Neural progenitor cell (in vitro differentiated cells): ENCODE measurements at places on chromosomes 1 and 21. TPM values are rescaled to one million over a fixed set of nuclear protein-coding genes. Genes with fewer than 3 reads are reported as not detected.

GRCh38 chr1:110065841-110066240 lies 4.6 kb downstream of the ALX3 start:
- H3K4me3 ChIP-seq: no peak overlapping the region
- H3K27ac ChIP-seq: no peak overlapping the region
- DNase-seq: no peak
- H3K27me3 ChIP-seq: peaks cover 69% of the 10 kb centered on the region

- peak overlapping the region; percentile 67 for H3K4me3 ChIP-seq
- peak; percentile 61 for DNase-seq
- no peaks in the 10 kb centered on the region for H3K36me3 ChIP-seq
- no peaks in the 10 kb centered on the region for H3K27me3 ChIP-seq
These were observed 115.5 kb downstream of the RERE start for GRCh38 chr1:8701794-8702471.

- no peaks in the 10 kb centered on the region for H3K36me3 ChIP-seq
- H3K27ac ChIP-seq: no peak overlapping the region
- H3K4me1 ChIP-seq: no peaks in the 10 kb centered on the region
These were observed 183.4 kb upstream of the SNX7 start for GRCh38 chr1:98478121-98478520.

- H3K27ac ChIP-seq: no peak overlapping the region
- no peak for DNase-seq
- no peak overlapping the region for H3K4me3 ChIP-seq
- peaks cover 12% of the 10 kb centered on the region for H3K4me1 ChIP-seq
These were observed 53.3 kb downstream of the B3GALT5 start for GRCh38 chr21:39666026-39666425.

GRCh38 chr1:5564578-5565257 lies 427.5 kb downstream of the NPHP4 start:
- H3K4me3 ChIP-seq: no peak overlapping the region
- no peaks in the 10 kb centered on the region for H3K4me1 ChIP-seq
- no peaks in the 10 kb centered on the region for H3K27me3 ChIP-seq
- no peak for DNase-seq

DNA sequence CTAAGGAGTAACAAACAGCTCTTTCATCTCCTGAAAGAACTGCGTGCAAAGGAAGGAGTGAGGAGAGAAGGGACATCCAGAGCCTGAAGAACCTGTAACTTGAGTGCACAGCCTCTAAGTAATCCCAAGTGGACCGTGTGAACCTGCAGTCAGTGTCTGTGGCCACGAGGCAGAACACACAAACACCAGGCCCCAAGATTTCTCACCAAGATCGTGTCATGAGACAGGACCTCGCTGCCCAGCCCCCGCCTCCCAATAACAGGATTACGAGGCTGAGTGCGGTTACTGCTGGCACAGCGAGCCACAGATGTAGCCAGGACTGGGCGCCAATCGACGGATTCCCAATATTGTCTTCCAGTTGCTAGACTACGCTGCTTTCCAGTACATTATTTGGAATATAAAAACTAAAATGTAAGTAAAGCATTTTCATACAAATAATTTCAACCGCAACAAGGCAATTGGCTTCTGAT lies 101.3 kb upstream of the SLC25A33 start:
- no peak overlapping the region for H3K4me3 ChIP-seq
- H3K27me3 ChIP-seq: no peaks in the 10 kb centered on the region
- H3K4me1 ChIP-seq: peaks cover 5% of the 10 kb centered on the region
- H3K27ac ChIP-seq: no peak overlapping the region
- no peak for DNase-seq

DNA sequence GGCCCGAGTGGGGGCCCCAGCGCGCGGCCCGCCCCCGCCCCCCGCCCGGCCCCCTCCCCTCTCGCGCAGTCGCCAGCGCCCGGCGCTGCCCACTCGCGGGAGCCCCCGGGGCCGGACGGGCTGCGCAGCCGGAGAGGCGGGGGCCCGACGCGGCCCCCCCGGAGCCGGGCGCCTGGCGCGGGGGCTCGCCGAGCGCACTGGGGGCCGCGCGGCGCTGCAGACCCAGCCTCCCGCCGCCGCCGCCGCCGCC lies 146 bp upstream of the ZNF362 start:
- no peaks in the 10 kb centered on the region for H3K36me3 ChIP-seq
- H3K27ac ChIP-seq: no peak overlapping the region
- H3K27me3 ChIP-seq: no peaks in the 10 kb centered on the region
- peaks cover 22% of the 10 kb centered on the region for H3K4me1 ChIP-seq

DNA sequence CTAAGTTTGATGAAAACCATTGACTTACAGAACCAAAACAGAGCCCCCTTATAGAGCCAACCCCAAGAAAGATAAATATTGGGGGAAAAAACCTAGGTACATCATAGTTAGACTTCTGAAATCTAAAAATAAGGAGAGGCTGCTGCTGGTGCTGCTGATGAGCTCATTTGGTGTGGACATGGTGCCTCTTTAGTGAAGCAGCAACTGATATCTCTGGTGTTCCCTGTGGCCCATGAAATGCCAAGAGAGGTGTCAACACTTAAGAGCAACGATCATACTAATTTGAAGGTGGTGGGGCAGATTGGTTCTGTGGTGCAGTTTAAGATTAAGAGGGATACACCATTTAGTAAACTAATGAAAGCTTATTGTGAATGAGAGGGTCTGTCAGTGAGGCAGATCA lies 35.9 kb downstream of the ST3GAL3 start:
- no peaks in the 10 kb centered on the region for H3K4me1 ChIP-seq
- no peak overlapping the region for H3K4me3 ChIP-seq
- H3K36me3 ChIP-seq: peaks cover 6% of the 10 kb centered on the region
- no peak overlapping the region for H3K27ac ChIP-seq

- H3K4me1 ChIP-seq: peaks cover 6% of the 10 kb centered on the region
- no peak overlapping the region for H3K27ac ChIP-seq
These were observed 19.3 kb downstream of the OSBPL9 start for GRCh38 chr1:51636191-51636590.

DNA sequence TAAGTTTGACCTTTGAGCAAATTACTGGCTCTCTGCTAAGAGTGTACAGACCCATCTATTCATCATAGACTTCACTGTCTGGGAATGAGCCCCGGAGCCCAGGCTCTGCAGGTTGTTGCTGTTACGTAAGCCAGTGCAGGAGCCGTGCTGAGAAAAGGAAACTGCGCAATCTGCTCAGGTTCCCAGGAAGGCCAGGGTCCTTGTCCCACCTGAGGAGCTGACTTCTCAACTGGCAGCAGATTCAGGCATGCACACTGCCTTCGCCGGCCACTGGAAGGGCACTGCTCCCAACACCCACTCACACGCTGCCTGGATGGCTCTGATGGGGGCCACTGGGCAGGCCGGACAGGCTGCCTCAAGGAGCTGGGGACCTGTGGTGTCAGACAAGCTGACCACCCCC lies 19.5 kb downstream of the RCAN1 start:
- no peak overlapping the region for H3K27ac ChIP-seq
- no peak for DNase-seq
- peaks cover 7% of the 10 kb centered on the region for H3K4me1 ChIP-seq
- no peak overlapping the region for H3K4me3 ChIP-seq

DNA sequence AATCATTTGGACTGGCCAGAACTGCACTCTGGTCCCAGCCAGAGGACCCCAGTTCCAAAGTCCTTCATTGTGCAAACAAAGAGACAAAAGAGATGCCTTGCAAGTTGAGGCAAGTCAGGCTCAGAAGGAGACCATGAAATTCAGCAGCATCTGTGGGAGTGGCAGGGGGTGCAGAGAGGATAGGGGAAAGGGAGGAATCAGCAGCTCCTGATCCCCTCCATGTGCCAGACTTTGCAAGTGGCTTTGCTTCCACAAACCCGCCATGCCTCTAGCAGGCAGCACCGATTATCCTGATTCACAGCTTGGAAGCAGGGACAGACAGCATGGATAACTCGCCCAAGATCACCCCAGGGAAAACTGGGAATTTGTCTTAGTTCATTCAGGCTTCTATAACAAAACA lies 2.1 kb upstream of the CAPN9 start:
- no peak overlapping the region for H3K4me3 ChIP-seq
- peaks cover 5% of the 10 kb centered on the region for H3K4me1 ChIP-seq
- H3K27ac ChIP-seq: no peak overlapping the region
- DNase-seq: no peak
- H3K27me3 ChIP-seq: no peaks in the 10 kb centered on the region

DNA sequence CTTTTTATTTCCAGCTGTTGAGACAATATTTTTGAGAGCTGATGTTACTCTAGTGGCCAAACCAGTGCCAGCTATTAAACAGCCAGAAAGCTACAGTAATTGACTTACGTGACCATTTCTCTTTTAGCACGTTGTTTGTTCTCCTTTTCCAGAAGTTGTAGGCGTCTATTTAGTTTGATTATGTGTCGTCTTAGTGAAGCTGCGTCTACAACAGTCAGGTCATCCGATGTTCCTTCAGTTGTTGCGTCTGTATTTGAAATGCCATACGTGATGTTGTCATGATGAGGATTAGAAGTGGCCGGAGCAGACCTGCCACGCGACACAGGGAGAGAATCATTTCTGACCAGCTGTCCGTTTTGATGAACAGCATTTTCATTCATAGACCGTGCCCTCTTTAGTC lies 38.2 kb downstream of the TMEM51 start:
- DNase-seq: no peak
- H3K4me3 ChIP-seq: no peak overlapping the region
- H3K36me3 ChIP-seq: no peaks in the 10 kb centered on the region
- no peak overlapping the region for H3K27ac ChIP-seq
- H3K27me3 ChIP-seq: no peaks in the 10 kb centered on the region
- H3K4me1 ChIP-seq: peaks cover 23% of the 10 kb centered on the region

DNA sequence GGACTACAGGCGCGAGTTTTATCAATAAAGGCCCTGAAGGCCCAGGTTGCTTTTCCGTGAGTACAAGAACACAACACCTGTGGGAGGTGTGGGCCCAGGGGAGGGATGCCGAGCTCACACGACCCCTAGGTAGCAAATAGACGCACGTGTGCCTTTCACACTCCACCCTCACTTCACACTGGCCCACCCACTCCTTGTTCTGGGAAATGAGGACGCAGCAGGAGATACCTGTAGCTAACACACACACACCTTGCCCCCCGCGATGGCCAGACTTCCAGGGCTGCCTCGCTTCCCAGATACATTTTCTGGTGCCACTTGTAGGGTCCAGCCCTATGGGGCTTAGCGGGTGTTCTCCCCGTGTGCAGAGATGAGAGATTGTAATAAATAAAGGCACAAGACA lies 4.3 kb upstream of the CCDC27 start:
- H3K27me3 ChIP-seq: peaks cover 39% of the 10 kb centered on the region
- H3K36me3 ChIP-seq: no peaks in the 10 kb centered on the region
- H3K4me1 ChIP-seq: peaks cover 11% of the 10 kb centered on the region
- no peak overlapping the region for H3K27ac ChIP-seq
- no peak overlapping the region for H3K4me3 ChIP-seq
- no peak for DNase-seq

- no peaks in the 10 kb centered on the region for H3K27me3 ChIP-seq
- H3K36me3 ChIP-seq: no peaks in the 10 kb centered on the region
- H3K4me1 ChIP-seq: peaks cover under 1% of the 10 kb centered on the region
- no peak overlapping the region for H3K4me3 ChIP-seq
These were observed 4.4 kb downstream of the MAD2L2 start for GRCh38 chr1:11676386-11677103.

DNA sequence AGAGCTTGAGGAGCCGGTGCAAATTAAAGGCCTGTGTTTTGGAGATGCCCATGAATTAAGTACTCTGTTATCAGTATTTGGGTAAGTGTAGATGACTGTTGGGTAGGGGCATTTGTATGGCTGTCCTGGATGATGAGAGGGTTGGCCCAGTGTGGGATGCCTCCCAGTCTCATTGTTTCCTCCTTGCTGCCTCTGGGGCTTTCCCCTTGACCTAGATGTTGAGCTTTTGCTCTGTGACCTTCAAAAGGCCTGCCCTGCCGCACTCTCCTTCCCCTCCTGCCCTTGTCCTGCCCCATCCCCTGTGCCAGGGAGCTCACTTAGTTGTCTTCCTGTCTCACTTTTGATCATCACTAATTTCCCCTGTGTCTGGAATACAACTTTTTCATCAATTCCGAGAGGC lies 10.0 kb downstream of the GALNT2 start:
- no peak overlapping the region for H3K4me3 ChIP-seq
- H3K27ac ChIP-seq: no peak overlapping the region

DNA sequence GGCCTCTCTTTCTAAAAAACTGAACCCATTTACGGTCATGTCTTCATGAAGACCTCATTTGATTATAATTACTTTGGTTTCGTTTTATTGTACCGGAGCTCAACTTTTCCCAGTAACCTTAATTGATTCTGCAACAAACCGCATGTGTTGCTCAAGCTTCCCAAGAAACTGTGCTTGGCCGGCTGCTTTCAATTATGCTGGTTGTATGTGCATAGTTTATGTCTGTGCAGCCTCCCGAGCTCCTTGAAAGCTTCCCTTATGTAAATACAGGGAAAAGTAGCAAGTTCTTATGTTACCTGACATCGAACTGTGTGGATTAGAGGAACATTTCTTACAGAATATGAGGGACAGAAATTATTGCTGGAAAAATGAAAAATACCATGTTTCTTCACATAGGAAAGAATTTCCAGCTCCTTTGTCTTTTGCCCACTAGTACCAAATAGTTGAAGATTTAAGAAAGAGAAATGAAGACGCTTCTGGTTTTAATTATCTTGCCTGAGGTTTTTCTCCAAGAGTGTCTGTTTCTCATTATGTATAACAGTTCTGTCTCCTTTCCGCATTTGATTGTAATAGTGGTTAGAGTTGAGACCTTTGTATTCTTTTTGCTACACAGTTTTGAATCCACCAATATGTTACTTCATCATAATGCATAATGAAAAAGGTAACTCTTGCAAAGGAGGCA lies 2.1 kb downstream of the VCAM1 start:
- no peak overlapping the region for H3K4me3 ChIP-seq
- H3K27me3 ChIP-seq: no peaks in the 10 kb centered on the region
- no peaks in the 10 kb centered on the region for H3K36me3 ChIP-seq
- peaks cover 17% of the 10 kb centered on the region for H3K4me1 ChIP-seq
- H3K27ac ChIP-seq: no peak overlapping the region

DNA sequence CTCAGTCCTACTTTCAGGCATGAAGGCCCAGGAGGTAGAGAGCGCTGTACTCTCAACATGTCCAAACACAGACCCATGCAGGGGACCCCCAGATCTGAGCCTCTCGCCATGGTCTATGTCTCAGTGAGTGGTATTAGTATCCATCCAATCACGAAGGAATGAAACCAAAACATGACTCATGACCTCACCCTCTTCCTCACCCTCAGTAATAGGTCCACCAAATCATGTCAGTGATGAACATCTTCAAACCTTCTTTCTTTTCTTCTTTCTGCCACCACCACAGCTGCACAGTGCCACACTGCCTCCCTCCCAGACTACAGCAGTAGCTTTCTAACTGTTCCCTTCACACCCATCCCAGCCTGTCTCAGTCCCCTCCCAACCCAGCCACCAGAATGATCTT lies 16.8 kb downstream of the C1orf116 start:
- no peak overlapping the region for H3K27ac ChIP-seq
- no peak overlapping the region for H3K4me3 ChIP-seq
- no peaks in the 10 kb centered on the region for H3K27me3 ChIP-seq
- no peaks in the 10 kb centered on the region for H3K4me1 ChIP-seq
- no peaks in the 10 kb centered on the region for H3K36me3 ChIP-seq

The CD1E gene
- total RNA-seq: not detected in 2 replicates

The IL20 gene
- total RNA-seq: not detected in 2 replicates

The LMX1A gene
- total RNA-seq: 6.6 and 8.7 TPM in 2 replicates

The PTCH2 gene
- total RNA-seq: 0.09 TPM in 1 of 2 replicates, not detected in the other

The LMOD1 gene
- total RNA-seq: 0.37 and 1.2 TPM in 2 replicates

The HCRTR1 gene
- 0.06 TPM in 1 of 2 replicates, not detected in the other for total RNA-seq

The RIPK4 gene
- total RNA-seq: 1.3 and 2.3 TPM in 2 replicates

The C1orf185 gene
- not detected in 2 replicates for total RNA-seq

The MYOM3 gene
- total RNA-seq: 0.06 TPM in 1 of 2 replicates, not detected in the other

The AMY1C gene
- not detected in 2 replicates for total RNA-seq
